ENCODE measurements at places on chromosomes 6 and 20.

DNA sequence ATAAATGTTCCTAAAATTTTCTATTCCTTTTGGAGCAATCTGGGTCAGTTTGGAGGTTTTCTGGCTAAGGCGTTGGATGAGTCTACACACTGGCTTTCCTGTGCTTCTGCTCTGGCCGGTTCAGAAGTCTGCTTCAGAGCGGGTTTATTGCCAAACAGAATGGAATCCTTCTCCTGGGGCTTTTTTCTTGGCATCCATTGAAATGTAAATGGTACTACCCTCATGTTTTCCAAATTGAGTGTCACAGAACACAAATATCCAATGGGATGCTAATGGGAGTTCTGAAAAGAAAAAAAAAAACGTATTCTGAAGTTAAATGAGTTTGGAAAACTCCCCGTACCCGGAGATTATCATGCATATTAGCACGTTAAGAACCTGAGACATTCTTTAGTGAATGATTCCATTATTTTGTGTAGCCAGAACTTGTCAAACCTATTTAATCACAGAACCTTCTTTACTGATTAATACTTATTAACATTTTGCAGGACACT is 930.3 kb downstream of the QKI start:
- no peak for DNase-seq

DNA sequence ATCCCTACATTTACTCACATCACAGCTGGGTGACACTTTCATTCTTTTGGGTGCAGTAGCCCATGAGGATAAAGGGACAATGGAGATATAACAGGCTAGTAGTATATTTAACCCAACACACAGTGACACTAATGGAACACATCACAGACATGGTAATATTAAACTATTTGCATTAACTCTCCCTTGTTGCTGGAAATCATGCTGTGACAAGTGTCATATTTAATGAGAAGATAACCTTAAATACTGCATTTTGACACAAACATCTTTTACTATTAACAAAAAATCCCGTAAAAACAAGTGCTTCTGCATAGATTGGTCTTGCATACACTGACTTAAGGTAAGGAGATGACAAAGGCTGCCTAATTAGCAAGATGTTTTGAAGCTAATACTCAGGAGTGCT is 45.5 kb downstream of the CNR1 start:
- DNase-seq: no peak

DNA sequence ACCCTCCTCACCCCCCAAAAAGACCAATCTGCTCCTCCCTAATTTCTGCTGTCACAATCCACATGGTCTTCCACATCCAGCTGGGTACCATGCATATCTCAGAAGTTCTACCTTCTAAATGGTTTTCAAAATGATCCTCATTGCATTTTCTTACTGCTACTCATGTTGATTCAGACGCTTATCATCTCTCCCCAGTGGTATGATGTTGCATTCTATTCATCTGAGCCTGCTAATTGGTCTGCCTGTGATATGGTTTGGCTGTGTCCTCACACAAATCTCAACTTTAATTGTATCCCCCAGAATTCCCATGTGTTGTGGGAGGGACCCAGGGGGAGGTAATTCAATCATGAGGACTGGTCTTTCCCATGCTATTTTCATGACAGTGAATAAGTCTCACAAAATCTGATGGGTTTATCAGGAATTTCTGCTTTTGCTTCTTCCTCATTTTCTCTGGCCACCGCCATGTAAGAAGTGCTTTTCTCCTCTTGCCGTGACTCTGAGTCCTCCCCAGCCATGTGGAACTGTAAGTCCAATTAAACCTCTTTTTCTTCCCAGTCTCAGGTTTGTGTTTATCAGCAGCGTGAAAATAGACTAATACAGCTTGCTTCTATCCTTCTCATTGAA is 41.4 kb upstream of the CLIC5 start:
- no peak for DNase-seq

- no peak for DNase-seq
Measured at GRCh38 chr6:26164120-26164505, 76.9 kb downstream of the HFE start.

DNA sequence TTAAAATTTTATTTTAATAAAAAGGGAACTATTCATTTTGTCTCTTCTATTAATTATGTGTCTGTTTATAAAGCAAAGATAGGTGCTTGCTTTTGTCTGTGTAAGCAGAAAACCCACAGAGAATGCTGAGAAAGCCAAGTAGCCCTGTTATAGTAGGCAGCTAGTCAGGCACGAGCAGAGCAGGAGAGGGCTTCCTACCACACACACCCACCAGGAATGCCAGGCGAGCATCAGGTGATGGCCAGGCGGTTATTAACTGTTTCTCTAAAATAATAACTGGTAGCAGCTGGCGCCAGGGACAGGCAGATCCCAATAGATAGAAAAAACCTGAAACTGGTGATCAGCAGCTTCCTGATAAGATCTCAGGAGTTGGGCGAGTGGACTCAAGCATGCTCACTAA is 15.7 kb downstream of the C6orf15 start:
- no peak for DNase-seq

- no peak for DNase-seq
Measured at GRCh38 chr6:157151989-157152388, 171.3 kb downstream of the TMEM242 start.

GRCh38 chr6:51045548-51045947 is 226.9 kb downstream of the TFAP2B start:
- no peak for DNase-seq

Measured in CD4-positive, alpha-beta T cell treated with Interleukin-12 subunit alpha and Interleukin-12 subunit beta, for 1 hour (primary cell).